ENCODE measurements at places on chromosomes 4 and X. TPM values are rescaled to one million over a fixed set of nuclear protein-coding genes. Genes with fewer than 3 reads are reported as not detected.

GRCh38 chrX:15848576-15848975 lies 6.0 kb downstream of the AP1S2 start:
- no peak for DNase-seq

DNA sequence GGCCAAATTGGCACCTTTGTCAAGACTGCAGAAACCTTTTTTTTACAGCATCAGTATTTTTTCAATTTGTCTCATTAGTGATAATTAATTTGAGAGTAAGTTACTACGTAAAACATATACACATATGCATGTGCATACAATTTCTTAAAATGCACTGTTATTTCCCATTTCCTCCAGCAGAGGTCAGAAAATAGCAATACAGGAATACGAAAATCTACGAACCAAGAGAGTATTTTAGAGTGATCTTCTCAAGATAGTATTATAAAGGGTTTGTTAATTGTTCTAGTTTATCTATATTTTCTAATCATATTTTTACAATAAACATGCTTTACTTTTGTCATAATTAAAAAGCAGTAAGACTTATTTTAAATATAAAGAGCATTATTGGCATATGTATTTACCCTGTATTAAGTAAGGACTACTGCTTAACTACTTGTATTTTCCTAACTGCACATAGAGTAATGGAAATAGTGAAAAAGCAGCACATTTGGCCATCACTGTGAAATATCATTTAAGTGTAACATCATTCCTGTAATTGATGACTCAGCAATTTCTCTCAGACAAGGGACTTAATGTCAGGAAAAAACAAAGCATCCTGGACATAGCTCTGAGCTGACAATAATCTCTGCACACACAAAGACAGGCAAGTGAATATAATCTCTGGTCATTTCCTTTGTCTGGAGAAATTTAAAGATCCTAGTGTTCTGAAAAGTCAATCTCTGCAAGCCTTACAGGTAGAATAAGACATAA lies 45.6 kb downstream of the MAOB start:
- no peak for DNase-seq

GRCh38 chrX:118780509-118780908 lies 43.1 kb upstream of the ZCCHC12 start:
- no peak for DNase-seq

- DNase-seq, result no peak
Measured at GRCh38 chr4:175470131-175470530, 341.9 kb downstream of the GPM6A start.

- no peak for DNase-seq
Measured at GRCh38 chrX:20727447-20727846, 460.7 kb upstream of the RPS6KA3 start.

FTHL17 gene
- not detected for total RNA-seq

NHSL2 gene
- 0.05 TPM for total RNA-seq

TRIM75 gene
- total RNA-seq, result not detected

GRCh38 chr4:88802138-88802537 lies 104.5 kb upstream of the NAP1L5 start:
- DNase-seq, result no peak

DNA sequence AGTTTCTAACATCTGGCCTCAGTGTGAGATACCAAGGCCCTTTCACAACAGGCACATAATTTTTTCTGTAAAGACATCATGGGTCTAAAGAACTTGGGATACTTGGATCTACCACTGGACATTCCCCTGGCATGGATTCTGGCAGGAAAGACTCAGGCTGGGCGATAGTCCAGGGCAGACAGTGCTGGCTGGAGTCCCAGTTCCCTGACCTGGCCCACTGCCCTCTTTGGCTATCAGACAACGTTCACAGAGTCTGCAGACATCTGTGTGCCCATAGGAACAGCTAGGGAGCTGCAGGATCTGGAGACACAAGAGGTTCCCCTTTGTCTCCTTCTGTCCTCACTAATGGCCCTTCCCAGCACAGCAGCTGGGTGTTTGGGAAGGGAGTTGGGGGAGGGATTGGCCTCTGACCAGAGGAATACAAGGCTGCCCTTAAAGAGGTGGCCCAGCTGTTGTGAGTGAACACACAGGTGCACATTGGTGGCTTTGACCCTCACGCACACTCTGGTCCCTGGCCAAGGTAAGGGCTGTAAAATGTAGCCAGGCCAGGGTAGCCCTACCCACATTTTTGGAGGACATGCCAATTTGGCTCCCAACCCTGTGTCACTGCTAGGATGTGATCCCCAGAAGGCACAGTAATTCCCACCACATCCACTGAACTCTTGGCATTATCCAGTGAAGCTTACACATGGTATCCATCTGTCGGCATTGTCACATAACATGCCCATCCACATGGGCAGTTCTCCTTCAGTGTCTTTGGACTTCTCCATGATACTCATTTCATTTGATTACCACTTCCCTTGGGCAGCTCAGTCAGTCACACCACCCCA lies 72.3 kb downstream of the SOX3 start:
- DNase-seq, result no peak

DNA sequence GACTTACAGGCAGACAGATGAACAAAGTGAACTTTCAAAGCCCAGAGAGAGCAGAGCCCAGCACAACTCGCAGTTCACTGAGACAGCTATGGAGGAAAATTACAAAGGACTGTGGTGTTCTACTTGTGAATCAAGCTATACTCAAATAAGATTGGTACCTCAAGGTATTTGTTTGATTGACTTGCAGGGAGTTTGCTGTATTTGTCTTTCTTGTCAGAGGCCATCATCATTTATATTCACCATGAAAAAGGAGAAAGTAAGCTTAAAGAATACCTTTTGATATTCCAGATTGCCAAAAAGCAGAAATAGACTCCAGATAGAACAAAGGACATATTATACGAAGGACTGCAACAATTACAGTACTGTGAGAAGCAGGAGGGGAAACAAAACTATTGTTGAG lies 1047.9 kb downstream of the RPA4 start:
- DNase-seq, result no peak

DNA sequence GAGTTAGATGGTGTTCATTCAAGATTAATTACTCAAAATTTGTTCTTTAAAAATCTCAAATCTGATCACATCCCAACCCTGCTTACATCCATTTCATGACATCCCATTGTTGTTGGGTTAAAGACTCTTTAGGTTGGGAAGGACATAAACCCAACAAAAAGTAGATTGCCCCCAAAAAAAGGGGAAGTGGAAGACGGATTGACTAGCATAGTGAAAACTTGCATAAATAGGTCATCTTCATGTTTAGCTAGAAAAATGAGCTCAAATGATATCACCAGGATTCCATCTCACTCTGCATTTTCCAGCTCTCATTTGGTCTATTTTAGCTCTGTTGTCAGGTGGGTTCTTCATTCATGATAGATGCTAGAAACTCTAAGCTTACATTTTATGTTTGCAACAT lies 18.5 kb upstream of the TET2 start:
- no peak for DNase-seq

DRD5 gene
- total RNA-seq, result not detected

- no peak for DNase-seq
Measured at GRCh38 chrX:47637546-47638195, 7.9 kb upstream of the CFP start.

DNA sequence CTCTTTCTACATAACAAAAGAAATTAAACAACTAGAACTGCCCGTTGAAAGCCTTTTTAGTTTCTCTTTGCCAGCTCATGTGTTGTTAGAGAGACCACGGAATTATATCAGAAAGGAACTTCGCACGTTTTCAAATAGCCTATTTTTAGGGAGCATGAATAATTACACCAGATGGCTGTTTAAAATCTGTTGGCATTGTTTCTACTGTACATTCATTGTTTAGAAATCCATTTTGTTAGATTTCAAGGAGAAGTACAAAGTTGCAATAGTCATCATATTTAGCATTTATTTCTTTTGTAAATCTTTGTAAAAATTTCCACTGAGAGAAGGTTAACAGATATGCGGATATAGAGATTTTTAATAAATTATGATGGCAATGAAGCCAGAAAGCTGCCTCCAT lies 403.0 kb upstream of the HS3ST1 start:
- DNase-seq, result no peak

UGT2A1 gene
- not detected for total RNA-seq

F8A2 gene
- not detected for total RNA-seq

GRCh38 chr4:109921384-109921808 lies 8.7 kb downstream of the EGF start:
- DNase-seq, result no peak

- DNase-seq, result no peak
Measured at GRCh38 chr4:108533245-108533844, 87.0 kb upstream of the RPL34 start.

- DNase-seq, result peak; percentile 16
Measured at GRCh38 chr4:86441175-86441936, 81.5 kb upstream of the MAPK10 start.

DNA sequence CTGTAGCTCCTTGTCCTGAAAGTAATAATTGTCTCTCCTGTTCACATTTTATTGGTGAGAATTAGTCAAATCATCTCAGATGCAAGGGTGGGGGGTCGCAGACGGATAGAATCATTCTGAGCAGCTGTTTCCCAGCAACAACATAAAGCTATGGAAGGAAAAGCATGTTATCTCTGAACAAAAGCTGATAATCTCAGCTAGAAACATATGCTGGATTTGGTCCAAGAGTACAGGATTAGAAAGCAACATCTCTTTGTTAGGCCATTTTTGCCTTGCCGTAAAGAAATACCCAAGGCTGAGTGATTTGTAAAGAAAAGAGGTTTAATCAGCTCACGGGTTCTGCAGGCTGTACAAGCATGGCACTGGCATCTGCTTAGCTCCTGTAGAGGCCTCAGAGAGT lies 472.8 kb upstream of the BOD1L1 start:
- no peak for DNase-seq

- peak; percentile 21 for DNase-seq
Measured at GRCh38 chrX:23952984-23953907, 45.4 kb downstream of the CXorf58 start.

BRS3 gene
- not detected for total RNA-seq

DNA sequence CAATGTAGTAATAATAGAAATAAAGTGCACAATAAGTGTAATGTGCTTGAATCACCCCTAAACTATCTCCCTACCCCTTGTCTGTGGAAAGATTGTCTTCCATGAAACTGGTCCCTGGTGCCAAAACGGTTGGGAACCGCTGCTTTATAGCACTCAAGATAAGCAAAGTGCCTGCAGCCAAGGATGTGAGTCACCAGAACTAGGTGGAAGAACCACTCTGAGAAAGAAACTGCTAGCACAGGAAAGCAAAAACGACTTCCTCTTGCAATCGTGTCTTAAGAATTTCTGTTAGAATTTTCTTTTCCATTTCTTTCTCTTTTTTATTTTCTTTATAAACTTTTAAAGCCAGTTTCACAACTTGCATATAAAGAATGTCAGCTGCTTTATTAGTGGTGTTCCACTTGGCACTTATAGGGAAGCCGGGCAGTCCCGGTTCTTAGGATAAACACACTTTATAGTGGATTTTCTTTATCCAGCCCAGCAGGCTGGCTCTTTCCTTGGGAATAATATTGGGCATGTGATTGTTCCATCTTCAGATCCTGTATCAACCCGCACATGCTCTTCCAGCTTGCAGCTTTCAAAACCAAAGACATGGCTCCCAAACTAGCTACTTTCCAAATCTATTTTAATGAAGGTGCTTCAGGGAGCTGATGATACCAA lies 32.3 kb upstream of the CXCL8 start:
- no peak for DNase-seq

UGT2B11 gene
- total RNA-seq, result not detected

DNA sequence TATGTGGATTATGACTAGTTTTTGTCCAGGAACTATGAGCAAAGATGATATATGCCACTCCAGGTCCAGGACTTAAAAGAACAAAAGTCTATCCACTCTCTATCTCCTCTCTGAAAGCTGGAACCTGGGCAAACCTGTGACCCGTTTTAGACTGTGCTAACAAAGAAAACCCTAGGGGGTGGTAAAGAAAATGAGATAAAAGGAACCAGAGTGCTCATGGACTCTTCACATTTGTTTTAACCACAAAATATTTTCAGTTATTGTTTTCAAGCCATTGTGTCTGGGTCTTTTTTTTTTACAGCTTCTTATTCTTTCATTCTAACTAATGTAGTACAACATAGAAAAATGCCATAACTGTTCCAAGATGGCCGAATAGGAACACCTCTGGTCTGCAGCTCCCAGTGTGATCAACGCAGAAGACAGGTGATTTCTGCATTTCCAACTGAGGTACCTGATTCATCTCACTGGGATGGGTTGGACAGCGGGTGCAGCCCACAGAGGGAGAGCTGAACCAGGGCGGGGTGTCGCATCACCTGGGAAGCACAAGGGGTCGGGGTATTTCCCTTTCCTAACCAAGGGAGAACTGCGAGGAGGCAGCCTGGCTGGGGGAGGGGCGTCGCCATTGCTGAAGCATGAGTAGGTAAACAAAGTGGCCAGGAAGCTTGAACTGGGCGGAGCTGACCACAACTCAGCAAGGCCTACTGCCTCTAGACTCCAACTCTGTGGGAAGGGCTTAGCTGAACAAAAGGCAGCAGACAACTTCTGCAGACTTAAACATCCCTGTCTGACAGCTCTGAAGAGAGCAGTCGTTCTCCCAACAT lies 45.1 kb downstream of the CHM start:
- DNase-seq, result no peak

CITED1 gene
- total RNA-seq, result not detected

DNA sequence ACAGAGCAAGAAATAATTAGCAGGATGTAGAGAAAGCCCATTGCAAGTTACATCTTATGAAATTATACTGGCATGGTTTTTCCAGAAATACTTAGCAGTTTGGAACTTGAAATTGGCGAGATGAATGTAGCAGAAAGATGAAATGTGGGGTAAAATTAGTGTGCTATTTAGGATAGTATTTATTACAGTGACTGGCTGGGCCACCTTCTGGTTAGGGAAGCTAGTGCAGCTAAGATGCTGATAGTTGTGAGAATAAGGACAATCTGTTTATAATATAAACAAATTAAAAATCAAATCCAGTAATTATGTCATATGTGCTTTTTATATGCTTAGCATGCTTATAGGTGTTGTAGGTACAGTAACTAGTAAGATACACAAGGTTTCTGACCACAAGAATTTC lies 74.8 kb downstream of the IL15 start:
- no peak for DNase-seq

DNA sequence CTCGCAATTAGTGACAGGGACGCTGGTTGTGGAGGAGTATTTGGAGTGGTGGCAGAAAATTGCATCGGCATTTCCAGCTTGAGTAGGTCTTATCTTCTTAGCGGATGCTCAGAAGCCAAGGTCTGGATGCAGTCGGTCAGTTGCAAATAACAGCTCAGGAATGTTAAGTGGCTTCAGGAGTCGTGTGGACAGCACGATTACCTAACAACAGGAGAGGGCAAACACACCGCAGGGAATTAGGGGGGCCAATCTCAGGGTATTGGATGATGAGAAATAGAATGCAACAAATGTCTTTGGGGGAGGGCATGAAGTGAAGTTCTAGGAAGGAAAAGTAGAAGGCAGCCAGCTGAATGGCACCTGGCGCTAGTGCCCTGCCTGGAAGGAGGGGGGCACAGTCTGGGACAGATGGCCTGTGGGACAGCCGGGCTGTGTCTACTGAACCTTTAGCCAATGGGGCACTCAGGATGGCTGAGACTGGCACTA lies 11.8 kb downstream of the RASL11B start:
- DNase-seq, result no peak

GRCh38 chrX:20374900-20375438 lies 108.3 kb upstream of the RPS6KA3 start:
- no peak for DNase-seq
